Stimulated activated naive CD4-positive, alpha-beta T cell (primary cell): ENCODE measurements at places on chromosomes 7 and 10.

DNA sequence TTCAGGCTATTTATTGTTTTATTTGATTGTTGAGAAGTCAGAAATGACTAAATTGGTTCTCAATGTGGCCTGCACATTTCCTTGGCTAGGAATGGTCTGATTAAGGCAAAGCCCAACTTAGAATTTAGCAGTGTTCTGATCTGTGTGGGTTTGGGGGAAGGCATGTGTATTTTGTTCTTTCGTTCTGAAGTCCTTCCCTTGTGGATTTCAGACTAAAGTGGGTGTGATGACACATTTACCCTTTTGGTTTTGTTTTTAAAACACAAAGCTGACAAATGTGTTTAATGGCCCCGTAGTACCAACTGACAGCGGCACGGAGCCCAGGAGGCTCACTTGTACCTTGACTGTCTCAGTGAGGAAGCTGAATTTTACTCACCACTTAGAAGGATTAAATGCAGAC lies 452.3 kb upstream of the GALNT17 start:
- no peak for DNase-seq

DNA sequence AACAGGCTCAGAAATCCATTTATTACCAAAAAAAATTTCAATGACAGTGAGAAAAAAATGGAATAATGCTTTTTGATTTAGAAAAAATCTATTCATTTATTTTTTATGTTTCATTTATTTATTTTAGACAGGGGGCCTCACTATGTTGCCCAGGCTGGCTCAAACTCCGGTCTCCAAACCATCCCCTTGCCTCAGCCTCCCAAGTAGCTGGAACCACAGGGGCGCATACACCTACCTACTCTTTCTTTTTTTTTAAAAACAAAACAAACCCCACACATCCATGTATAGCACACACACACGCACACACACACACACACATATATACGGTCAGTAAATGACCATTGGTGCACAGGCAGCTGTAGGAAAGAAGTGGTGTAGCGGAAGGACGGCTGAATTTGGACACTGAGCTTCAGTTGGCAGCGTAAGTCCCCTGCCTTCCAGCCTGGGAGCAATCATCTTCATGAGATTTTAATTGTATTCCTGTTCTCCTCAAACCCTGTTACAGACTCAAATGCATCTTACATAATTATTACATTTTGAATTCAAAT lies 28.8 kb downstream of the ARL4A start:
- DNase-seq: no peak

- DNase-seq: no peak
Observed at GRCh38 chr7:33212144-33212543, 82.8 kb downstream of the BBS9 start.

- no peak for DNase-seq
Observed at GRCh38 chr10:68222391-68222790, 9.5 kb downstream of the ATOH7 start.

DNA sequence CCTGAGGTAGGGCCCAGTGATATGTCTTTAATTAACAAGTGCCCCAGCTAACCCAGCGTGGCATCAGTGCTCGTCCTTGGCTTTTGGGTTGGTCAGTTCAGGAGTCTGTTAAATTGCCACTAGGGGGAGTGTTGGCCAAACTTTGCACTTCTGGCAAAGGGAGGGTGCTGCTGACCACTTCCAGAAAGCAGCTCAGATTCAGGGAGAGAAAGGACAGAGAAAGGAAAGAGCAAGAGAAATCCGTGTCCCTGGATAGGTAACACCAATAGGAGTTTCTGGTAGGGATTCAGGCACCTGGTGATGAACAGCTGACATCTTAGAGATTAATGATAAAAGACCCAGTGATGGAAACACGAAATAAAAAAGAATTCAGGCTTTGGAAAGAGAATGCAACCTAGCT lies 243.1 kb upstream of the AOAH start:
- no peak for DNase-seq

- DNase-seq: no peak
Observed at GRCh38 chr10:109898666-109899355, 24.5 kb downstream of the XPNPEP1 start.

DNA sequence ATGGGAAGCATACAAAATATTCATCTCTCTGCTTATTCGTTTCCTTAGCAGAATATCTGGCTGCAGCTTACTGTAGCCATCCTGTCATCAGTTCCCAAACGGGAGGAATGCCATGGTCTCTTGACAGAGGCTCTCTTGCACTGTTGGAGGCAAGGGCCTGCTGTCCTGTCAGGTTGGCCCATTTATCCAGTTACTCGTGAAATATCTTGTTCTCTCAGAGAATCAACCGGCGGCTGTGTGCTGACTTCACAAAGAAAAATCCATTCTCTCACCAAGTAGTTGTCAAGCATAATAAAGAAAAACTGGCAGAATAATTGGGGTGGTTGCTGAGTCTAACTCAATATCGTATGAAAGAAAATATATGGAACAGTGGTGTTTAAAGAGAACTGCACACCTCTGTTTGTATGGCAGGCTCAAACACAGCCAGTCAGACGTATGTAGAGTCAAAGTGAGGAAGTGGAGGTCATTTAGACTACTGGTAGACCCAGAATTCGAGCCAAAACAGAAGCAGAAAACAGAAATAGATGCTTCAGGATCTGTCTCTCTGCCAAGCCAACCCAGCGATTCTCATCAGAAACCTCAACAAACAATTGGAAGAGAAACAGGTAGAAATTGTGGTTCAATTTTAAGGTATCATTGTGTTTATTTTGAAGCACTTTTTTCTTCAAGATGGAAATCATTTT lies 349.2 kb upstream of the PRKCQ start:
- DNase-seq: no peak

DNA sequence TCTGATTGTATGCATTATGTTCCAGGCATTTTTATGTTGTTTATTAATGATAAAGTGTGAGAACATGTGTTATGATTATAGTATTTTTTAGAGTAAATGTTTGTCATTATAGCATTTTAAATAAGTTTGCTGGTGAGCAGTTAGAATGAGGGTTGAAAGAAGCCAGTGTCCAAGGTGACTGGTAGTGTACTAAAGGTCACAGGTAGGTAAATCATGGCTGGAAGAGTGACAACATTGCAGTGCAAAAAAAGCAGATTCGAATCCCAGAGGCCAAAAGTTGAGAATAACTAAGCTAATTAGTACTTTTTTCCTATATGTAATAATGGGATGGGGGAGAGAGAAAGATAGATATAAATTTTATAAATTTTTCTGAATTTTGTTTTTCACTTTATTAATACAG lies 44.0 kb downstream of the RSBN1L start:
- no peak for DNase-seq

- no peak for DNase-seq
Observed at GRCh38 chr10:29973921-29974320, 85.5 kb downstream of the JCAD start.

GRCh38 chr7:142345811-142346210 lies 88.0 kb upstream of the PRSS58 start:
- peak; percentile 25 for DNase-seq

GRCh38 chr7:38195804-38196595 lies 18.0 kb downstream of the STARD3NL start:
- DNase-seq: no peak

GRCh38 chr10:91709394-91709798 lies 76.5 kb upstream of the PPP1R3C start:
- no peak for DNase-seq

DNA sequence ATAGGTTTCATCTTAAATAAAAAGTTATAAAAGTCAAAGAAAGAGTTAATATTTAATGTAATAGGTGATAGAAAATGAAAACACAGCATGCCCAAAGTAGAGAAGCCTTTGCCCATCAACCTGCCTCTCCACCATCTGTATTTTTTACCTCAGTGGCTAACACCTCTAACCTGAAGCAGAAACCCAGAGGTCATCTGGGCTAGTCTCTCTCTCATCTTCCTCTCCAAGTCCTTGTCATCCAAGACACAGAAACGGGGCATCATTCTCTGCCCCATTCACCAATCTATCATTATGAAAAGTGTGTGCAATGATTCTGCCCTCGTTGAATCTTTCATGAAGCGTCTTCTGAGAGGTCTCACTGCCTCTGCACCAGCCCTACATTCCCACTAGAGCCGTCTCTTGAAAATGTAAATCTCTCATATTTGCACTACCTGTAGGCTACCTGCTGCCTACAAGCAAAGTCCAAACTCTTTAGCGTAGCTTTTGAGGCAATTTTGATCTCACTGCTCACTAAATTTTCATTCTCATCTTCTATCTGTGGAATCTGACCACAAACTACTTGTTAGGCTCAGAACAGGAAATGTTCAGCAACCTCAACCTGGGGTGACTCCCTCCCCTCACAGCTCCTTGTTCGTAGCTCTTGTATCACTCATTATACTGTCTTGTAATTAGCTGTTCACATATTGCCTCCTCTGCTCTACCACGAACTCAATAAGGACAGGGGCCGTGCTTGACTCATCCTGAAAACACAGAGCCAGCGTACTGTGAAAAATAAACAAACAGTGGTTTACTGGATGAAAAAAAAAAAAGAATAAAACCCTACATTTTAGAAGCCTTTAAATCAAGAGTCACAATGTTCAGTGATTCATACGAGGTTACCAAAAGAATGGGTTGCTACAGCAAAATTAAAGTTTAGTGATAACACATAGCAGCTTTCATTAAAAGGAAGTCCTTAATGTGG lies 83.1 kb downstream of the CTNNA3 start:
- DNase-seq: peak; percentile 73

- DNase-seq: no peak
Observed at GRCh38 chr7:156661637-156662036, 21.1 kb downstream of the RNF32 start.

GRCh38 chr7:5422396-5423305 lies 983 bp downstream of the TNRC18 start:
- DNase-seq: no peak

- DNase-seq: no peak
Observed at GRCh38 chr7:30682212-30683083, at the start of gene CRHR2. CRHR2 (minus strand) TSS chr7:30682456; CDS start chr7:30682280, 176 bp downstream.

DNA sequence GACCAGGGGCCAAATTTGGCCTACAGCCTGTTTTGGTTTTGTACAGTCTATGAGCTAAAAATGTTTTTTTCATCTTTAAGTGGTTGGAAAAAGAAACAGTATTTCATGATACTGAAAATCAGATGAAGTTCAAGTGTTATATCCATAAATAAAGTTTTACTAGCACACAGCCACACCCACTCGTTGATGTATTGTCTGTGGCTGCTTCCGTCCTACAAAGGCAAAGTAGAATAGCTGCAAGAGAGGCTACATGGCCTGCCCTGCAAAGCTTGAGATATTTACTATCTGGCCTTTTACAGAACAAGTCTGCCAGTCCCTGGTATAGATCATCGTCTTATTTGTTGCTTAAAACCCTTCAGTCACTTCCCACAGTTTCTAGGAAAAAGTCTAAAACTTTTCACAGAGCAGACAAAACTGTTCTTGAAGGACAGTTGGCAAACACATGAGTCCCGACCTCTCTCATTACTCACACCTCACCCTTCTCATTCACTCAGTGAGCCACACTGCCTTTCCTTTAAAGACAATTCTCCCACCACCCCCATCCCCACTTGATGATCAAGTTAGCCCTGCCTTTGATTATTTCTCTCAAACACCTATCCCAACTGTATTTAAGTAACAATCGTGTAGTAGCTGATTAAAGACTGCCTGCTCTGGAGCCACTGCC lies 9.9 kb downstream of the RHEB start:
- no peak for DNase-seq

DNA sequence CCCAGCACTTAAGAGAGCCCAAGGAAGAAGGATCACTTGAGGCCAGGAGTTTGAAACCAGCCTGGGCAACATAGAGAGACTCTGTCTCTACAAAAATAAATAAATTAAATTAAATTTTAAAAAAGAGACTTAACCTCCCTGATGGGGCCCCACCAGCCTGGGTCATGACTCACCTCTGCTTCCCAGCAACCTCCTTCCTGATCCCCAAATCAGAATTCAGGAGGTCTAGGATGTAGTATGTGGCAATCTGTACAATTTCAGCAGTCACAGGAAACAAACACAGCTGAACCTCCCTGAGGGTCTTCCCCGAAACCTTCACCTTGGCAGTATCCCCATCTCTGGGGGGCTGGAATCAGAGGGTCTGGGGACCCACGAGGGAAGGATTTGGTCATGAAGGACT lies 9.7 kb upstream of the PPP1R35 start:
- DNase-seq: no peak
